ENCODE measurements at places on chromosomes 11 and 22.

GRCh38 chr11:33701302-33702230, 940 bp upstream of the C11orf91 start:
- no peak for DNase-seq

GRCh38 chr11:78857688-78858087, 283.0 kb upstream of the NARS2 start:
- DNase-seq = no peak

GRCh38 chr11:128346804-128347203, 240.6 kb downstream of the ETS1 start:
- DNase-seq = no peak

GRCh38 chr11:94518300-94518699, 6.0 kb downstream of the C11orf97 start:
- no peak for DNase-seq

- DNase-seq = no peak
Observed at GRCh38 chr11:13011466-13012055, 2.4 kb downstream of the RASSF10 start.

DNA sequence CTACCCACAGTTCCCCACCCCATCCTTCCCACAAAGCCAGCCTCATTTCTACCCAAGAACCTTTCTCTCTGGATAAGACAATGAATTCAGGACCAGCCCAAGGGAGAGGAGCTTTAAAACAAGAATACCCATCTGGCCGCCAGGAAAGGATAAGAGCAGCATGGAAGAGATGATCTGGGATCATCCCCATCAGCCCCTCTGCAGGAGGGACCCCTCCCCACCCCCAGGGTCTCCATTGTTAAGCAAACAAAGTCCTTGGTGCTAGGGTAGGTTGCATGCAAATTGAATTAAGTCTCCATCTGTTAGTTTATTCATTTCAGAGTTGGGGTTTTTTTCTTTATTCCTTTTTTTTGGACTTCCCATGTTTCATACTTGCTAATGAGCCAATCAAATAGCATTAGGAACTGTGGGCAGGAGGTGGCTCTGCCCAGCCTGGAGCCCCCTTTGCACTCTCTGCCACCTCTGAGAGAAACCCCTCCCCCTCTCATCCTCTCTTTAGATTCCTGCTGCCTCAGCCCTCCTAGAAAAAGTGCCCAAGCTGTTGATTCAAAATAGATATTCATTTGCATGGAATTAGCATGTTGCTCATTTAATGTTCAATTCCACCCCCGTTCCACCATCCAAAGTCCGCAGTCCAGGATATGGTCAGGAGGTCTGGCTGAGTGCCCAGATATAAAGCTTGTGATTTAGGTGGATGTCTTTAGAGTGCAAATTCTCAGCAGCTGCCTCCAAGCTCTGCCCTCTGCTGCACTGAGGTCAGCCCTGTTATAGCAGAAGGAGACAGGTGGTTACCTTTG, 138.5 kb upstream of the NCAM1 start:
- no peak for DNase-seq

DNA sequence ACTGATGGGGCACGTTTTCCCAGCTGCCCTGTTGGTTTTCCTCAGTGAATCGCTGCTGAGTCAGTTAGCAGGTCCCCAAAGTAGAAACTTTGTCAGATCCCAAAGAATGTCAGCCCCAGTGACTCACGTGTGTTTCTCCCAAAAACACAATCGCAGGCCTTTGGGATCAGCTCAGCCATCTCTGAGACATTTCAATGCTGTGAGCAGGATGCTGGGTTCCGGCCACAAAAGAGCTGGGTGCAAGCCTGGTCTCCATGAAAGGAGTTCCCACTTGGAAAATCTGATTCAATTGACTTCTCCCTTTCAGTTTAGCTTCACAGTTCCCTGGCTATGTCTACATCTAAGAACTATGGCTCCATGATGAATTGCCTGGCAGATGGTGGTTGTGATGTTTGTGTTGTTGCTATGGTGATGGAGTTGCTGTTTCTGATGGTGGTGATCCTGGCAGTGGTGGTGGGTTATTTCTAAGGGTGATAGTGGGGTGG, 28.0 kb downstream of the MYEOV start:
- DNase-seq = no peak

DNA sequence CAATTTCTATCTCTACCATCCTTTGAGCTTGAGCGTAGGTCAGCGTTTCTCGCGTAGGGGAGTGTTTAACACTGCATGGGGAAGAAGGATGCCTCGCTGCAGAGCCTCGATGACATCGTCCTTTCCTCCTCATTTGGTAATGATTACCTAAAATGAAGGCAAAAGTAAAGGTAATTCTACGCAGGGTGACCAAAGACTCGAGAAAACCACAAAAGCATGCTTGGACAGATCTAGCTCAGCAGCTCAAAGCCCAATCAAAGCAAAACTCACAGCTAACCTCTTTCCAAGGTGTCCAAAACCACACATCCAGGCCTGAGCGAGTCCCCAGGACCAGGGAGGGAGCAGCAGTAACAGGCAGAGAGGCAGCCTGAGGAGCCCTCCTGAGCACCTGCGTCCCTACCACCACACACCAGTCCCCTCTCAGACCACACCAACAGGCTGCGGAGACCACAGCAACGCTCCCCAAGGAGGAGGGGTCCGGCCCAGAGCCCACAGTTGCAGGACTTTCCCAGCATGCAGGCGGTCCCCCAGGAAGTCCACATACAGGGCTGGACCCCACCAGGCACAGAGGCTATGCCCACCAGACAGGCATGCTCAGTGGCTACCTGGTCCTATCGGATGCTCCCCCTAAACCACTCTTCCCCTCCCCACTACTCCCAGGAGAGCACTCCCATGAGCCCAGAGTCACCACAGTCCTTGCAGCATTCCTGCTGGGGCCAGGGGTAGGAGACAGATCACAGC, 3.3 kb downstream of the BRD1 start:
- DNase-seq = no peak

- no peak for DNase-seq
Observed at GRCh38 chr11:109426442-109427240, 4.7 kb downstream of the C11orf87 start.

DNA sequence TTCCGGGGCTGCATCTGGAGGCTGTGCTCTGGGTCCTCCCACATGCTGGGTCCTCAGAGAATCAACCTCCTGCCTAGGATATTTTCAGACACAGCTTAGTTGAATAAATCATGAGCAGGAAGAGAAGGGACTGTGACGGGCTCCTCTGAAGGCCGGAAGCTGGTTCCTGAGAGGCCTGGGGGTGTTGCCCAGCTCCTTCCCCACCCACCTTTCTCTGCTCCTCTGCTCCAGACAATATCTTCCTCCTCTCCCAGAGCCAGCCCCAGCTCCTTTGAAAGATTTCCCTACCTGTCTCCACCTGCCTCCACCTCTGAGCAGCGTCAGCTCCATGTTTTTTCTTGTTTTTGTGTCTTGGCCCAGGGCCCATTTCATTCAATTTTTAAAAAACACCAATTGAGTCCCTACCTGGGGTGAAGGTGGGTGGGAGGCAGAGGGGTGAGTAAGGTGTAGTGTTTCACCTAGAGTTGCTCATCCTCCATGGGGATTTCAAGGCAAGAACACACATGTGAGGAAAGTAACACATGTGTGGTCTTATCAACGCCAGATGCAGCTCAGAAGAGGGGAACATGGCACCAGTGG, 24.8 kb upstream of the THY1 start:
- no peak for DNase-seq

GRCh38 chr22:35995348-35995747, 33.3 kb downstream of the RBFOX2 start:
- DNase-seq = no peak

- DNase-seq = no peak
Observed at GRCh38 chr11:44610186-44610955, 44.9 kb downstream of the CD82 start.

DNA sequence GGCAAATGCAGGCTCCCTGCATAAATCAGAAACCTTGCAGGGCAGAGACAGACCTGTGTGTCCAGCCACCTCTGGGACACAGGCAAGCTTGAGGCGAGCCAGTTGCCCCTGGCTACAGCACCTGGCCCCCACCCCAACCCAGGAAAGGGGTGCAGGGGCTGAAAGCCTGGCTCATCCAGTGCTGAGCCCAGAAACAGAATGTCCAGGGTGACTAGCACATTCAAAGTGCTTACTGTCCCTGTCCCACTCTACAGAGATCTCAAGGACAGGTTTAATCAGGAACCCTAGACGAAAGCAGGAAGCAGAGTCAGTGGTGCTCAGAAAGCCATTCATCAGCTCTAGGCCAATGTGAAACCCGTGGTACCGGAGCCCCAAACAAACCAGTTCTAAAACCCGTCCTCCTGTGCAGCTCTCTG, 31.9 kb downstream of the PLEKHA7 start:
- DNase-seq = no peak

DNA sequence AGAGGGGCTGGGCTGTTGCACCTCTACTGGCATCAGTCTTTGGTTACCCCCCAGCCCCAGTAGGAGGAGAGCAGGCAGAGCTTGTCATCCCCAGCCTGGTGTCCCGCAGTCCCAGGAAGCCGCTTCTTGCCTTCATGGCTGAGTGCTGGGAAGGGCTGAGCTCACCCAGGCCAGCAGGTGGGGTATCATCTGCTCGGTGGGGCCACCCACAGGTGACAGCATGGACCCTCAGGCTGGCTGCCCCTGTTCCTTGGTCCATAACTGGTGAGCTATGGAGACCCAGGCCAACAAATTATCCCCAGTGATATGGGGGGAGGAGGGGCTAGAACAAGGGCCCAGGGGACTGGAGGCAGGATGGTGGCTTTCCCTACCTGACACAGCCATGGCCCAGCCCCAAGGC, 6.5 kb upstream of the RHOD start:
- no peak for DNase-seq

- DNase-seq = no peak
Observed at GRCh38 chr22:17119481-17120202, 1.5 kb downstream of the TMEM121B start.

GRCh38 chr11:69245491-69246345, 48.2 kb upstream of the MYEOV start:
- DNase-seq = no peak

DNA sequence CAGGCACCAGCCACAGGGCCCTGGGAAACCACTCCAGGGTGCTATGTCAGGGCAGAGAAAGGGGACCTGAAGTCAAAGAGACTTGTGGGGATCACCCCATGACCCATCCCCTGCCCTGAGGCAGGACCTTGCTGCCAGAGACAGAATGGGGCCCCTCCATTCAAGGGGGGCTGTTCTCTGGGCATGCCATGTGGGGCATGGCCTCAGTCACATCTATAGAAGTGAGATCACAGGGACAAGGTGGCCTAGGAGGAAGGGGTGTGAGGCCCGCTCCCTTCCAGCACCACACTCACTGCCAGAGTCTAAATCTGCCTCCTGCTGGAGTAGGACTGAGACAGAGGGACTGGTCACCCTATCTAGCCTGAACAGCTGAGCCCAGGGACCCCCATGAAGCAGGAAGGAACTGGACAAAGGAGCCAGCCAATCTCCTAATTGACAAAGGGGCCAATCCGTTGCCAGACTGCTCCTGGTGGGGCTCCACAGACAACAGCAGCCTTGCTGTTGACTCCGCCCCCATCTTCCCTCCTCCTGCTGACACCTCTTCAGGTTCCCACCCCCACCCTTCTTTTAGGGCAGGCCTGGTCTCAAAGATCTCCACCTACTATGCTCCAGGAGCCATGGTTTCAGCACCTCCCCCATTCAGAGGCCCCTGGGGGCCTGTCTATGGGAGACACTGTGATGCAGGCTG, 26.0 kb downstream of the NEAT1 start:
- no peak for DNase-seq

DNA sequence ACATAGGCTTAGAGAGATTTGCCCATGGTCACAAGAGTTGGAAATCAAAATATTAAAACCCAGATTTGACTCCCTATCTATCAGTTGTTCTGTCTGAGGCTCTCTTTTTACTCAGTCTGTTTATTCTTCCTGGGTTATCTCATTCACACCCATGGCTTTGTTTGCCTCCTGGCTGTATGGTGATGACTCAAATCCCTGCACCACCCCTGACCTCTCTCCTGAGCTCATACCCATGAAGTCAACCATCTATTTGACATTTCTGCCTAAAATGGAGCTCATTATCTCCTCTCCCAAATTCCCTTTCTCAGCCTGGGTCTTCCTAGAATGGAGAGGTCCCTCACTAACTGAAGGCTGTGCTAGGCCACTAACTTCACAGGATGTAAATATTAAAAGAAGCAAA, 27.8 kb upstream of the CCDC134 start:
- DNase-seq = no peak

DNA sequence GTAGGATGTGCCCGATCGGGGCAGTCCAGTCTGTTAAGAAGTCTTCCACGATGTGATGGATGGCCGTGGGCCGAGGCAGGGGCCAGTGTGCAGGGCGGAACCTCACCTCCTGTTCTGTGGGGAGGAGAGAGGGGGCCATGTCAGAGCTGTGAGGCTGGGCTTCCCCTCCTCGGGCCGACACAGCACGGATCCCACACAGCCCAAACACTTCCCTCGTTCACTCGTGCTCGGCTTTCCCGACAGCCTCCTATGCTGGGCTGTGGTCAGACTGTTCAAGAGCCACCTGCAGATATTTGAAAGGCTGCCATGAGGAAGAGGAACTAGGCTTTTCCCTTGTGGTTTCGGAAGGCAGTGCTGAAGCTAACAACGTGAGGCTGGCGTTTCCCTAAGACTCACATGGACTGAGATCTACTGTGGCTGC, 12.3 kb upstream of the TXN2 start:
- DNase-seq = no peak

DNA sequence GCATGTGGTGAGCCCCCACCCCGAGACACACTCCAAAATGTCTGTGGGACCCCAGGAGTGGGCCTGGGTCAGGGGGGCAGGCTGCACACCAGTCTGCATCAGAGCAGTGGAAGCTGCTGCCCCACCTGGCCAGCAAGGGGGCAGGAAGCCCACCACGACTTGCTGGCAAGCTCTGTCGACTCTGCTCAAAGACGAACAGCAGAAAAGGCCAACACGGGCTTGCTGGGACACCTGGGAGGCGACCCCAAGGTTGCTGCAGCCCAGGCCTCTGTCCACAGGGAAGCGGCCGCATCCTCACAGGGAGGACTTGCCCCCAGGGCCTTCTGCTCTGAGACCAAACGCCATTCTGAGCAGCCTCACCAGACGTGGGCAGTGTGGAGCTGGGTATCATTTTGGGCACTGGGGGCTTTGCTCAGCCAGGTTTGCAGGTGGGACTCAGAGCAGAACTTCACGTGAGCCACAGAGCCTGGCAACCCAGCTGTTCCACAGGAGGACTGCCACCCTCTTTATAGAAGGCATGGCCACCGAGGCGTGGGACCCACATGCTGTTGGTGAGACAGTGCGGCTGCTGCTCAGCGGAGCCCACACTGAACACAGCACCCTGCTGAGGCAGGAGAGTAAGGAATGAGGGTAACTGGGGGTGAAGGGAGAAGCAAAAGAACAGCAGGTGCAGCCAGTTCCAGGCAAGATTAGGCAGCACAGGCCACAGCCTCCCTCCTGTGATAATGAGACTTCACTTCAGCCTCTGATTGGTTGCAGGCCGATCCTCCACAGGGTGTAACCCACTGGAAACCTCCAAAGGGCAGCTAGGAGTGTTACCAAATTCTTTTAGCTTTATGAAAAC, 11.0 kb downstream of the IL17REL start:
- DNase-seq = no peak

DNA sequence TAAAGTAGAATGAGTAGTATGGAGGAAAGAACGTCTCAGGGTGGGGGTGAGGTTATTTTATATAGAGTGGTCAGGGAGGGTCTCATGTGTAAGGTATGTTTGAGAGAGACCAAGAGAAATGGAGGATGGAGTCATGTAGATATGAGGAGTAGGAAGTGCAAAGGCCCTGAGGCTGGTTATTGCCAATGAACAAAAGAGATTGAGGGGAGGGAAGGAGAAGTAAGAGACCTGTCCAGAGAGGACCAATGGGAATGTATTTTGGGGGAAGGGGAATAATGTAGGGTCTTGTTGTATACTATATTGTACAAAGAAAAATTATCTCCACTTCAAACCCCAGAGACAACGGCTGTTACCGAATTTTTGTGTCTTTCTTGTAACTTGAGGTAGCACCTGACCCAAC, 9.8 kb downstream of the CTNND1 start:
- DNase-seq = no peak

- DNase-seq = no peak
Observed at GRCh38 chr11:14335712-14336111, 23.3 kb downstream of the RRAS2 start.
